ENCODE measurements at places on chromosomes 16 and 17.

- H3K4me1 ChIP-seq: peaks cover 17% of the 10 kb centered on the region
- H3K27ac ChIP-seq: no peak overlapping the region
- DNase-seq: no peak
- H3K27me3 ChIP-seq: peaks cover 8% of the 10 kb centered on the region
These were observed 4.3 kb downstream of the RHBDF1 start for GRCh38 chr16:67884-68789.

GRCh38 chr16:14576069-14576468, 54.0 kb downstream of the PARN start:
- no peaks in the 10 kb centered on the region for H3K4me1 ChIP-seq
- H3K27me3 ChIP-seq: no peaks in the 10 kb centered on the region
- H3K27ac ChIP-seq: no peak overlapping the region
- H3K36me3 ChIP-seq: peaks cover 49% of the 10 kb centered on the region

DNA sequence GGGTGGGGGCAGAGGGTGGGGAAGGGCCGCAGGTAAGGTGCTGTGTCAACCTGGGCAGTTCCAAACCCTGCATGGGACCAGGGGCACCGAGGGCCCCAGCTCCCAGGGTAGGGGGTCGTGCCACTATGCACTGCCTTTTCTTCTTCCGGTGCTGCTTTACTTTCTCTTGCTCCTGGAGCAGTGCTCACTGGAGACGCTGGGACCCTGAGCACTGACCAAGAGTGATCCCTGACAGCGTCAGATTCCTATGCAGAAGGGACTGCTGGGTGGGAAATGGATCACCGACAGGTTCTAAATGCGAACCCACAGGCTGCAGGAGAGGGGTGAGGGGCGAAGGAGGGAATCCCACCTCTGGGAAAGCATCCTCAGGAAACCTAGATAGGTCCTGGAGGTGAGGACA, 470.1 kb downstream of the SOX9 start:
- H3K36me3 ChIP-seq: no peaks in the 10 kb centered on the region
- DNase-seq: no peak
- peaks cover 13% of the 10 kb centered on the region for H3K4me1 ChIP-seq
- H3K27me3 ChIP-seq: peaks cover 4% of the 10 kb centered on the region
- H3K27ac ChIP-seq: no peak overlapping the region
- H3K4me3 ChIP-seq: no peak overlapping the region

- no peaks in the 10 kb centered on the region for H3K36me3 ChIP-seq
- no peak overlapping the region for H3K27ac ChIP-seq
- DNase-seq: no peak
These were observed 354.0 kb upstream of the EEF2KMT start for GRCh38 chr16:5451641-5452040.

DNA sequence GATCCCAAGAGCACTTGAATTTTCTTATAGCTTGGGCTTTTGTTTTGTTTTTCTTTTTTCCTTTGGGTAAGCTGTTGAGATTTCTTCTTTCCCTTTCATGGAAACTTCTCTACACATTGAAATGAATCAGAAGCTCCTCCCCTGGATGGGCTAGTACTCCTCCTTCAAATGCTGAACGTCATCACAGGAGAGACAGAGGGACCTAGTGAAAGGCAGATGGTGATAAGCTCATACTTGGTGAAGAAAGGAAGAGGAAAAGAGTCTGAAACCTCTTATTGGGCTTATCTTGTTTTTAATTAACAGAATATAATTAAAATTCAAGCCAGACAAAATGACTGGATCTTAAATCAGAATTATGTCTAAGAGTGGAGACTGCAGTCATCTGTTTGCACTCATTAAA, 147.3 kb downstream of the SNX11 start:
- no peaks in the 10 kb centered on the region for H3K36me3 ChIP-seq
- H3K27me3 ChIP-seq: no peaks in the 10 kb centered on the region
- no peaks in the 10 kb centered on the region for H3K4me1 ChIP-seq
- no peak overlapping the region for H3K4me3 ChIP-seq

DNA sequence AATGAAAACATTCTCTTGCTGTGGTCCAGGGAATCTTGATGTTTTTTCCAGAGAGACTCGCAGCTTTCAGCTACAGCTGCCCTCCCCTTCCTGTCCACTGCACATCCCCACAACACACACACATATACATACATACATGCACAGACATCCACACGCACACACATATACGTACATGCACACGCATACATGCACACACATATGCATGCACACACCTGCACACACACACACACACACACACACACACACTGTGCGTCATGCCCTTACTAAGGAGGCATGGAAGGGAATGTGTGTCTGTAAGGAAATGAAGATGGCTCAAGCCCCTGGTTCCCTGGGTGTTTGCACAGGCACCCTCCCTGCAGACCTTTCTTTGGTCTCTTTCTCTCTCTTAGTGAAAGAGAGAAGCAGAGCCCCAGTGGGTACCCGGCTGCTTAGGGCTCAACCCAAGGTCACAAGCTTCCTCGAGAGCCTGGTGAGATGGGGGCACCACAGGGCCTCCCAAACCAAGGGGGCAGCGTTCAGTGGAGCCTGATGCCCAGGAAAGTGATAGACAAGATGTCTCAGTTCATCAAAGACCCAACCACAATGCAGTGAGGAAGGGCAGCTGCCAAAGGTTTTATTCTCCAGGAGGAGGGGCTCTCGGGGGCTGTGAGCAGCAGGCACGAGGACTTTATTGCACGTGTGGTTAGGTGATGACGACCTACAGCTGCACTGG, 33.3 kb downstream of the TNFRSF13B start:
- peaks cover 46% of the 10 kb centered on the region for H3K36me3 ChIP-seq
- H3K4me3 ChIP-seq: no peak overlapping the region
- no peaks in the 10 kb centered on the region for H3K4me1 ChIP-seq
- H3K27ac ChIP-seq: no peak overlapping the region
- DNase-seq: peak; percentile 32

DNA sequence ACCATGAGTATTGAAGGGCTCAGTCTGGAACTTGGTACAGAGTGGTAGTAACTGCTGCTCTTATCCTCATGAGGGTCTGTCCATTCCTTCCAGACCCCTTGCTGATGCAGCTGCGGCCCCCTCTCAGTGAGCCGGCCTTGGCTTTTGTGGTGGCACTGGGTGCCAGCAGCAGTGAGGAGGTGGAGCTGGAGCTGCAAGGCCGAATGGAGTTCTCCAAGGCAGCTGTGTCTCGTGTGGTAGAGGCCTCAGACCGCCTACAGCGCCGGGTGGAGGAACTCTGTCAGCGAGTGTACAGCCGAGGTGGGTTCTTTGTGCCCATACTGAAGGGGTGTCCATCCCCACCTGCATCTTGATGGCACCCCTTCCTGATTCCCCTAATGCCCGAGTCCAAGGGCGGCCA, 2.0 kb downstream of the RNF40 start:
- DNase-seq: no peak
- no peaks in the 10 kb centered on the region for H3K27me3 ChIP-seq
- H3K27ac ChIP-seq: no peak overlapping the region
- peaks cover 49% of the 10 kb centered on the region for H3K4me1 ChIP-seq
- H3K36me3 ChIP-seq: no peaks in the 10 kb centered on the region

DNA sequence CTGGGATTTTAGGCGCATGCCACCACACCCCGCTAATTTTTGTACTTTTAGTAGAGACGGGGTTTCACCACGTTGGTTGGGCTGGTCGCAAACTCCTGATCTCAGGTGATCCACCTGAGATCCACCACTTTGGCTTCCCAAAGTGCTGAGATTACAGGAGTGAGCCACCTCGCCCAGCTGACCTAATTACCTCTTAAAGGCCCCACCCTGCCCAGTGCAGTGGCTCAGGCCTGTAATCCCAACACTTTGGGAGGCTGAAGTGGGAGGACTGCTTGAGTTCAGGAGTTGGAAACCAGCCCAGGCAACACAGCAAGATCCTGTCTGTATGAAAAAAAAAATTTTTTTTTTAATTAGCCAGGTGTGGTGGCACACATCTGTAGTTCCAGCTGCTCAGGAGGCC, 2.9 kb upstream of the COASY start:
- H3K4me1 ChIP-seq: peaks cover 28% of the 10 kb centered on the region
- no peak overlapping the region for H3K27ac ChIP-seq
- no peak for DNase-seq
- H3K36me3 ChIP-seq: no peaks in the 10 kb centered on the region
- H3K27me3 ChIP-seq: no peaks in the 10 kb centered on the region
- H3K4me3 ChIP-seq: no peak overlapping the region

- DNase-seq: no peak
- peaks cover 56% of the 10 kb centered on the region for H3K27me3 ChIP-seq
- H3K4me1 ChIP-seq: no peaks in the 10 kb centered on the region
- H3K36me3 ChIP-seq: no peaks in the 10 kb centered on the region
- H3K4me3 ChIP-seq: no peak overlapping the region
These were observed 5.8 kb downstream of the IRX3 start for GRCh38 chr16:54280751-54281150.

DNA sequence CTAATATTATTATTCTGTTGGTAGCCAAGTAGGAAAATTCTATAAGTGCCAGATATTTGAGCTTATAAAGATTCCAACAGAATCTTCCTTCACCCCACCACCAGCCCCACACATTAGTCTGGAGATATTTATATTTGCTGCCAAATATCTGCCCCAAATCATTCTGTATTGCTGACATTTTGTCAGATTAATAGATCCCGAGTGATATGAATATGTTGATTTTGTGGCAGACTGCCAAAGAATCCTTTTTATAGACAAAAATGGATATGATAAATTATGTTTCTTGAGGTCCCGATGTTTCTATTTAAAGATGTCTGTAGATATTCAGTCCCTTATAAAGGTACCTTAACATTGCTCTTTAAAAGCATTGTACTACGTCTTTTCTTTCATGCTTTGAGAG, 162.2 kb upstream of the KCNJ16 start:
- no peak overlapping the region for H3K4me3 ChIP-seq
- DNase-seq: no peak
- no peaks in the 10 kb centered on the region for H3K4me1 ChIP-seq
- H3K27me3 ChIP-seq: no peaks in the 10 kb centered on the region
- no peaks in the 10 kb centered on the region for H3K36me3 ChIP-seq

GRCh38 chr17:33504571-33504970, 211.5 kb upstream of the ASIC2 start:
- H3K36me3 ChIP-seq: no peaks in the 10 kb centered on the region
- no peak overlapping the region for H3K27ac ChIP-seq
- no peaks in the 10 kb centered on the region for H3K4me1 ChIP-seq
- no peak overlapping the region for H3K4me3 ChIP-seq
- DNase-seq: no peak

DNA sequence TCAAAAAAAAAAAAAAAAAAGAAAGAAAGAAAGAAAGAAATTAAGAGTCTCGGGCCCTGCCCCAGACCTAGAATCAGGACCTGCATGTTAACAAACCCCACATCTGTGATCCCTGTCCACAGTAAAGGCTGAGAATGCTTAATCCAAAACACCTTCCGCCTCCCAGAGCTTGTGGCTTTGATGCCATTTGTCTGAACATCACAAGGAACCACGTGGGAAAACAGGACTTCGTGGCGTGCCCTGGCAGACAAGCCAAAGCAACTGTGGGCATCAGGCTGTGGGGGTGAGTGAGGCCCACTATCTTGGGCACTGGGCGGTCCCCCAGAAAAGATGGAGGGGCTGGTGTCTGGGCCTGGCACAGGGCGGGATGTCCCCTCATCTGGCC, 173.4 kb upstream of the CIBAR2 start:
- H3K27me3 ChIP-seq: no peaks in the 10 kb centered on the region
- no peak overlapping the region for H3K27ac ChIP-seq
- no peak for DNase-seq
- H3K4me1 ChIP-seq: no peaks in the 10 kb centered on the region
- no peak overlapping the region for H3K4me3 ChIP-seq
- no peaks in the 10 kb centered on the region for H3K36me3 ChIP-seq

DNA sequence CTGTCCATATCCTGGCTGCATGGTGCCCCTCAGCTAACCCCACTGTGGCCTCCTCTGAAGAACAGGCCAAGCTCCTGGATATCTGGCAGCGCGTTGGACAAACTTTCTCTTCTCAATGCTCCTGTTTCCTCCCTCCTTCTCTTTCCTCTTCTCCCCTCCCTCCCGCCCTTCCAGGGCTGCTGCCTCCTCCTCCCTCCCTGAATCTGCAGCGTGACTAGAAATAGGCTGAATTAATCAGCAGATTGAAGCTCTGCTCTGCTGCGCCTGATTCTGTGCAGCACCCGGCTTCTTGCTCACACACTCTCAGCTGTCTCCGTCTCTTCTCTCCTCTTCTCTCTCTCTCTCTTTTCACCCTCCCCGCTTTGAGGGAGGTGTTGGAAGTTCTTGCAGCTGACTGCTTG, 19.8 kb downstream of the TMEM94 start:
- H3K4me1 ChIP-seq: no peaks in the 10 kb centered on the region
- H3K36me3 ChIP-seq: no peaks in the 10 kb centered on the region
- no peak overlapping the region for H3K4me3 ChIP-seq
- DNase-seq: no peak
- H3K27me3 ChIP-seq: no peaks in the 10 kb centered on the region
- H3K27ac ChIP-seq: no peak overlapping the region

- DNase-seq: no peak
- H3K4me3 ChIP-seq: no peak overlapping the region
- no peaks in the 10 kb centered on the region for H3K27me3 ChIP-seq
- H3K36me3 ChIP-seq: no peaks in the 10 kb centered on the region
- H3K4me1 ChIP-seq: no peaks in the 10 kb centered on the region
These were observed 12.5 kb downstream of the PLLP start for GRCh38 chr16:57271867-57272495.

DNA sequence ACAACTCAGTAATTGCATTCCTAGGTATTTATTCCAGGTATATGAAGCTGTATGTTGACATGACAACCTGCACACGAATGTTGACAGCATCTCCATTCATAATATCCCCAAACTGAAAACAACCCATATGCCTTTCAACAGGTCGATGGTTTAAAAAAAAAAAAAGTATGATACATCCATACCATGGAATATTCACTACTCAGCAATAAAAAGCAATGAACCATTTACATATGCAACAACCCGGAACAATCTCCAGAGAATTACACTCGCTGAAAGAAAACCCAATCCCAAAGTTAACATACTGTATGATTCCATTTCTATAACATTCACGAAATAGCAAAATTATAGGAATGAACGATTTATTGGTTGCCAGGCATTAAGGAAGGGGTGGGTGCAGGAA, 53.3 kb upstream of the DNAH9 start:
- H3K36me3 ChIP-seq: no peaks in the 10 kb centered on the region
- H3K4me1 ChIP-seq: no peaks in the 10 kb centered on the region
- no peaks in the 10 kb centered on the region for H3K27me3 ChIP-seq
- DNase-seq: no peak

- no peak overlapping the region for H3K4me3 ChIP-seq
- DNase-seq: no peak
- no peaks in the 10 kb centered on the region for H3K36me3 ChIP-seq
- H3K4me1 ChIP-seq: no peaks in the 10 kb centered on the region
- no peak overlapping the region for H3K27ac ChIP-seq
These were observed 527.6 kb upstream of the CA10 start for GRCh38 chr17:52686140-52686539.

DNA sequence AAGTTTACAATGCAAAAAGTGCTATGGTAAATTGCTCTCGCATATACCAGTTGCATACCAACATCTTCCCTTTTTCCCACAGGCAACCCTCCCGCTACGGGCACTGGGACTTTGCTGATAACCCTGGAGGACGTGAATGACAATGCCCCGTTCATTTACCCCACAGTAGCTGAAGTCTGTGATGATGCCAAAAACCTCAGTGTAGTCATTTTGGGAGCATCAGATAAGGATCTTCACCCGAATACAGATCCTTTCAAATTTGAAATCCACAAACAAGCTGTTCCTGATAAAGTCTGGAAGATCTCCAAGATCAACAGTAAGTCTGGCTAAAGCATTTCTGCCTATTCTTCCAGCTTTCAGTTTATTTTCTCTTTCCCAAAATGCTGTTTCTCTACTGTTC, 27.9 kb upstream of the HSBP1 start:
- no peaks in the 10 kb centered on the region for H3K27me3 ChIP-seq
- H3K36me3 ChIP-seq: no peaks in the 10 kb centered on the region
- H3K4me1 ChIP-seq: peaks cover 6% of the 10 kb centered on the region
- H3K4me3 ChIP-seq: no peak overlapping the region
- no peak for DNase-seq
- no peak overlapping the region for H3K27ac ChIP-seq

Data from B cell (primary cell).